ENCODE measurements at places on chromosomes 13 and 19.
A peak's percentile ranks its signal among the peaks of the same experiment; 100 is the strongest.

GRCh38 chr19:17803264-17803896, 8.4 kb downstream of the B3GNT3 start:
- DNase-seq: no peak

- DNase-seq: no peak
These were observed 467 bp upstream of the CLN5 start for GRCh38 chr13:76991432-76991795.

- DNase-seq: no peak
These were observed 3.4 kb downstream of the TMEM59L start for GRCh38 chr19:18616023-18616422.

DNA sequence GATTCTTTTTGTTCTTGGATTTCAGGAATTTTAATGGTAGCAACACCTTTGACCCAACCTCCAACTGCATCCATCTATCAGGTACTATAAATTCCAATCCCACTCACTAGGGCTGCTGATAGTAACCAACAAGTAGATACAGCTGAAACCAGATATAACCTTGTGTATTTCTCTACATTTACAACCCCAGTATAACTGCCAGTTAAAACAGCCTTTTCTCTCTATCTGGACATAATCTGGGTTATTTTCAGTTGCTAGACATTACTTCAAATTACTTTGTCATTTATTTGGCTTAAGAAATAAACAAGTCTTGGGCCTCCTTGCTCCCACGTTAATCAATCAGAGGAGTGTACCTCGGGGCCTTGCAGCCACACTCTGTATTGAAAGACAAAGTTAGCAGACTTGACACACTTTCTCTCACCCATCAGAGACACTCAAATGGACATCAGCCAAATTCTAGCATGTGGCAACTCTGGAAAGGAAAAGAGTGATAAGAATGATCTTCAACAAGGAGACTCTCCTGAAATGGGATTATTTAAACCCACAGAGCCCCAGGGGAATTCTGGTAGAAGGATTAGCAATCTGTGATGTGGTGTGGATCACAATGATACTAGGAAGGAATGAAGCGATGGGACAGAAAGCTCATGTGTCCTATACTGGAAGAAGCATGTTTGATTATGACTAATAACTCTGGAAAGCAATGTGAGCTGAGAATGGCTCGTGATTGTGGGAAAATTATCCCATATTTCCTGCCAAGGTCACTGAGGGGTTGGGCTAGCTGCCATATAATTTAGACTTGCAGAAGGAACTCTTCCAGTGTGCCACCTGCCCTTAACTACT, 157.5 kb downstream of the FLT1 start:
- no peak for DNase-seq

GRCh38 chr13:108120856-108121255, 94.5 kb downstream of the LIG4 start:
- DNase-seq: no peak

- DNase-seq: no peak
These were observed 23.3 kb upstream of the SPART start for GRCh38 chr13:36369268-36370107.

GRCh38 chr19:30888937-30889336, 460.3 kb downstream of the TSHZ3 start:
- no peak for DNase-seq

DNA sequence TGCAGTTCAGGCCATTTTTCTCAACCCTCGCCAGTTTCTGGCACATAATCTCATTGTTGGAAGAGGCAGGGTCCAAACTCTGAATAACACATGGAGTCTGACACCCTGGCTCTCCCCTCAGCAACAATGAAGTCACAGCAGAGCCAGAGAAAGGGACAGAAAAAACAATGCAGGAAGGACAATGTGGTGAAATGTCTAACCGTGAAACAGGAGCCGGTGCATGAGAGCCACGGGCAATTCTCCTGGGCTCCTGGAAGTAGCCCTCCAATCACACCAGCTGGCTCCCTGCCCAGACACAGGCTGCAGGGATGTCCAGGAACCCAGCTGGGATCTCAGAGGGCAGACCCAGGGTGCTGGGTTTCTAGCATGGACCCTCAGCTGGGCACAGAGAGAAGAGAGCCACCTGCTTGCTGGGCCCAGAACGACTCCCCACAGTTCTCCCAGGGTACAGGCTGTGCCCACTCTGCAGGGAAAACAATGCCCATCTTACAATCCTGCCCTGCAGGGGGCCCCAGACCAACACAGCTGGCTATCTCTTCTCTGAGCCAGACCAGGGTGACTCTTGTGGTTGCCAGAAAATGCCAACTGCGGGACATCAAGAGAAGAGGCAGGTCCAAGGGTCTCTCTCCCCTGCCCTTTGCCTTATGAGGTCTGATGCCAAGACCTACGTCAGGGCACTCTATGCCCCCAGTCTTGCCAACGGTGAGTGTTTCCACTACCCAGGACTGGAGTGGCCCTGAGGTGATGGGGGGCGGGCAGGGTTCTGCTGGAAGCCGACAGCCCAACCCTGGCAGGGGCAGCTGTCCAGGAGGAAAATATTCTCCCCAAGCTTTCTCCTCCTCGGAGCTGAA, 64.5 kb downstream of the CEBPG start:
- no peak for DNase-seq

- DNase-seq: no peak
These were observed 955.6 kb downstream of the PCDH17 start for GRCh38 chr13:58587183-58587582.

DNA sequence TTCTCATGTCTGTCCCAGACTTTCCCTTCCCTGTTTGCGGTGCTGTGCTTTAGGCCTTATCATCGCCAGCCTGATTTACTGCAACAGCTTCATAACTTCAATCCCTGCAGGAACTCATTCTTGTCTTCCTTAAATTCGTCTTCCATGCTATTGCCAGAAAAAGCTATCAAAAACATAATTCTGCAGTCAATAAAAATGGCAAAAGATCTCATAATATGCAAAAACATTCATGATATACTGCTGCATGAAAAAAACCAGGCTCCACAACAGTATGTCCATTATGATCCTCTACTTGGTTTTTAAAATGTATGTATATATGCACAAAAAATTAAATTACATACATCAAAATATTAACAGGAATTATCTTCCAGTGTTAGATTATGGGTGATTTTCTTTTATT, 28.4 kb downstream of the TGDS start:
- no peak for DNase-seq

- DNase-seq: no peak
These were observed 32.7 kb downstream of the CLEC17A start for GRCh38 chr19:14615623-14616022.

DNA sequence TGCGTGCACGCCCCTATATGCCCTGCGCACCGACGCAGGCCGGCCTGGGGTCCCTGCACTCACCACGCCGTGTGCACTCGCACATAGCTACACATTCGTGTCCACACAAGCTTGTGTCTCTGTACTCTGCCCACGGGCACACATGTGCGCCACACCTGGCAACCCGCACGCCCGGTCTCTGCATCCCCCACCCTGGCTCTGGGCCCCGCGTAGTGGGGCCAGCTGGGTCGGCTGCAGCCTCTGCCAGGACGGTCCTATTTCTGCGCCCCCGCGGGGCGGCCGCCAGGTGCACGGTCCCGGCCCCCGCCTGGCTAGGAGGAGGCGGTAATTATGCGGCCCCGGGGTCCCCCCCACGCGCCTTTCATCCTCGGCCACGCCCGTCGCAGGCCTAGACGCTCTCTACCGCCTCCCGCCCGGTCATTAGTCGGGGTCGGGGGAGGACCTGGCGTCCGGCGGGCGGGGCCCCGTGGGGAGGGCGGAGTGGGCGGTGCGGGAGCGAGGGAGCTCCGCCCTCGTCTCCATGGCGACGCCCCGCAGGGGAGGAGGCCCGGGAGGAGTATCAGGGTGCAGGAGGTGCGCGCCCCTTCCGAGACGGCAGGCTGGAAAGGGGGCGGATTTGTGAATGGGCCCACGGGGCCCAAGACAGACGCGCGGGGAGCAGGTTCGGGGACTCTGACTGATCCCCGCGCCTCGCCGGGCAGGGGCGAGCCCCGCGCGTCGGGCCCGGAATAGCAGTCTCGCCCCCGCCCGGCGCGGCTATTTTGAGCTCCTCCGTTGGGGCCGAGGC, 2.8 kb upstream of the CIRBP start:
- peak; percentile 97 for DNase-seq

DNA sequence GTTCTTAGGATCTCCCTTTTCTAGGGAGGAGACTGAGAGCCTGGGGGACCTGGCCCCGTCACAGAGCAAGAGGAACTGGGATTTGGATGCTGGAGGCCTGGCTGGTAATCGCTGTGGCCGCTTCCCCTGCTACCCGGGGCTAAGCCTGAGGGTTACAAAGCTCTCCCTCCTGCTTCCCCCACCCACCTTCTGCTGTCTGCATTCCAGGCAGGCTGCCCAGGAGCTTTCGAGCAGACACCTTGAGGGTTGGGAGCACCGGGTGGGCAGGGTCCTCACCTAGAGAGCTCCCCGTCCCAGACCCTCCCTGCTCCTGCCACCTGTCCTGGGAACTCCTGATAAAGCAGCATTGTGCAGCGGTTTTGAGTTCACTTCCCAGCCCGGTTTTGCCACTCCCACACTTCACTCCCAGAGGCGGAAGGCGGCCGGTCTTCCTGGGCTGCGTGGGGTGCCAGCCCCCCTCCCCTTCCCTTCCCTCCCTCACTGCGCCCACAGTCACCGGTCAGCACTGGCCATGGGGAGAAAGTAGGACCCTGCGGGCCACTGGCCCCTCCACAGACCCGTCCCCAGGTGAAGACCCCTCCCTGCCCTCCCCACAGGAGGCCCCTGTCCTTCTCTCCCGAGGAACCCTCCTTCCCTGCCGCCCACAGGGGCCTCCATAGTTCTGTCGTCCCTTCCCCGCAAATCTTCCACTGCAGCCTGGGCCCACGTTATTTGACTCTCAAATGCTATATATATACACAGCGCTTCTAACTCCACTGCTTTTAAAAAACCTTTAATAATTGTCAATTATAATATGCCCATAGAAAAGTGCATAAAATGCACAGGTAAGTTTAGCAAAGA, 8.1 kb downstream of the PAK4 start:
- DNase-seq: no peak

DNA sequence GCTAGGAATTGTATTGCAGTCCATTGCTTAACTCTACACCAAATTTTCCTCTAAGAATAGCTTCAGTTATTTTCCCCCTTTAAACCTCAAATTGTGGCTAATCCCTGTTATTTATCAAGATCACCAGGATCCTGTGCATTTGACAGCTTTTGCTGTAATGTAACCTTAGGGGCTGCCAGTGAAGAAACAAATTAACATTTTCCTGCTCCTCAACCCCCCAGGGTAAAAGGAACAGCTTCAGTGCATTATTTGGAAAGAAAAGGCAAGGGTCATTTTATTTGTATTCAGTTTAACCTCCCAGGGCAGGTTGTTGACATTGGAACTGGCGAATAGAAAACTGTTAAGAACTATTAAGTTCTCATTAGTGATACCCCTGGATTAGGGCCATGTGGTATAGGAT, 57.0 kb downstream of the PCDH20 start:
- DNase-seq: no peak

GRCh38 chr19:8396563-8397203, 6.5 kb downstream of the RAB11B start:
- DNase-seq: peak; percentile 90

Measured in H1 (cell line).